ENCODE measurements at places on chromosomes 5 and 9.

DNA sequence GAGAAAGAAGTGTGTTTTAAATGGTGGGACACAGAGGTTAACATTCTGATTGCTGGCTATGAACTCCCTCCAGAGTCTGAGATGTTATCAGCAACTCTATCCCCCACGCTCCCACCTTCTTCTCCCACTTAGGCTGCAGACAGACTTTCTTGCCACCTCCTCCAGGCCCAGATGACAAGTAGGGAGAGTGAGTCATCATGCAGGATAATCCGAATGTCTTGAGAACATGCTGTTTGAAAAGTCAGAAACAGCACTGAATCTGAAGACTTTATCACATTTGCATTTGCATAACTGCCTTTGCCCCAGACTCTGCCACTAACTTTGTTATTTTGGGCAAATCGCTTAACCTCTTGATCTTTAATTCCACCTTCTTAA is 139.8 kb downstream of the ESM1 start:
- DNase-seq = no peak

GRCh38 chr5:149039506-149039905 is 23.4 kb downstream of the SH3TC2 start:
- DNase-seq = no peak

- no peak for DNase-seq
Observed at GRCh38 chr9:98254228-98255060, 1.0 kb downstream of the TBC1D2 start.

- DNase-seq = no peak
Observed at GRCh38 chr9:135340726-135341475, 138.7 kb upstream of the PPP1R26 start.

Measured in transverse colon (tissue), 4 donors.